ENCODE measurements at places on chromosomes 4 and X.
A peak's percentile ranks its signal among the peaks of the same experiment; 100 is the strongest.

GRCh38 chr4:31106419-31106818, 386.2 kb downstream of the PCDH7 start:
- DNase-seq, result no peak

DNA sequence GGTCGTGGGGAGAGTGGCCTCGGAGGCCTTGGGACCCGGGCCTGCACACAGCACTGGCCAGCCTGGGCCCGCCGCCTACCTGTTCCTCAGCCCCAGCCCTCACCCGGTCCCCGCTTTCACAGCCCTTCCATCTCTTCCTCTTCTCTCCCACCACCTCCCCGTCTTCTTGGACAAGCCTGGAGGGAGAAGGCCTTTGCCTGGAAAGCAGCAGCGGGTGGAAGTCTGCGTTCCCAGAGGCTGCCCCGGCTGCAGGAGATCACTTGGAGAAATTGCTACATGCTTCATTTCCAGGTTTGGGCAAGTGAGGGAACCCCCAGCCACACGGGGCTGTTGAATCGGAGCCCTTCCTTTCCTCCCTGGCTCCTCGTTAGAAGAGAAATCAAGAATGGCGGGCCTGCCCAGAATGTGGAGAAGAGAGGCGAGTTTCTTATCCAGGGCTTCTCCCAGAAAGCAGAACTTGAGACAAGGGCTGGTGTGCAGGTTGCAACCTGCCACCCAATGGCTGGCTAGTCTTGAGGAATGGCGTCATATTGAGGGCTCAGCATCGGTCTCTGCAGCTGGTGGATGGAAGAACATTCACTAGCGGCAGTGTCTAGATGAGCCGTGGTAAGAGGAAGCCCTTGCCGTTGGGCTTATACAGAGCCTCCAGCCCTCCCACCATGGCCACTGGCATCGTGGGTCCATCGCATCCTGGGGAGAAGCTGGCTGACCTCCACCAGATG, 1.2 kb upstream of the PDZD4 start:
- DNase-seq, result no peak

DNA sequence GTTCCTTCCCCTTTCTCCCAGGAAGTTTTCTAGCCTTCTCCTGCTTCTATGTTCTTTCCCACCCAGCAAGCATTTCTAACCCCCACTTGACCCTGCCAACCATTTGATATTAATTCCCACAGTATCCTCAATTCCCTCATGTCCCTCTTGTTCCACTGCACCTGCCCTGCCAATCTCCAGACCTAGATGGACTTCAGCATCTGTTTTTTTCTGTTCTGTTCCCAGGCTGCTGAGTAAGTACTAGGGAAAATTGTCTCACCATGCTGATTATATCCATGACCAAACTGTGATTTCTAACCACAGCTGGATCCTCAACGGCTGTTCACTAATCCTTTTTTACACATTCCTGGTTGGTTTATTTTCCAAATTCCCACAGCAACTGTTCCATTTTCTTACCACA, 37.7 kb downstream of the CLCN5 start:
- DNase-seq, result no peak

- DNase-seq, result no peak
These were observed 92.6 kb downstream of the PTPN13 start for GRCh38 chr4:86686741-86687140.

DNA sequence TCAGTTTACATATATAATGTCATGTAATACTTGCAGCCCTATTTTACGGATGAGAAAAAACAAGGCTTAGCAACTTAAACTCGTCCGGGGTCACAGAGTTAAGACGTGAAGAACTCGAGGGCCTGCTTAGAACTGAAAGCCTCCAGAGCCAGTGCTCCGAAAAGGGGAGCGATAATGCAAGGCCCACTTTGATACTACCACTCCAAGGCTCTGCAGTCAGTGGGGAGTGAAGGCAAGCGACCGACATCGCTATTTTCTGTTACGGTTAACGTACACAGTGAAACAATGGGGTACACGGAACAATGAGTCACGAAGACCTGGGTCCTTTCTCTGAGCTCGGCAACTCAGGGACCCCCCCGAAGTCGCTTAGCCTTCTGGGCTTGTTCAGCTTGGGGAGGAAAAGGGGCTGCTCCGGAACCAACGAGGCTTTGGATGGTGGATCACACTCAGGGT, 965 bp downstream of the PPA2 start:
- no peak for DNase-seq

DNA sequence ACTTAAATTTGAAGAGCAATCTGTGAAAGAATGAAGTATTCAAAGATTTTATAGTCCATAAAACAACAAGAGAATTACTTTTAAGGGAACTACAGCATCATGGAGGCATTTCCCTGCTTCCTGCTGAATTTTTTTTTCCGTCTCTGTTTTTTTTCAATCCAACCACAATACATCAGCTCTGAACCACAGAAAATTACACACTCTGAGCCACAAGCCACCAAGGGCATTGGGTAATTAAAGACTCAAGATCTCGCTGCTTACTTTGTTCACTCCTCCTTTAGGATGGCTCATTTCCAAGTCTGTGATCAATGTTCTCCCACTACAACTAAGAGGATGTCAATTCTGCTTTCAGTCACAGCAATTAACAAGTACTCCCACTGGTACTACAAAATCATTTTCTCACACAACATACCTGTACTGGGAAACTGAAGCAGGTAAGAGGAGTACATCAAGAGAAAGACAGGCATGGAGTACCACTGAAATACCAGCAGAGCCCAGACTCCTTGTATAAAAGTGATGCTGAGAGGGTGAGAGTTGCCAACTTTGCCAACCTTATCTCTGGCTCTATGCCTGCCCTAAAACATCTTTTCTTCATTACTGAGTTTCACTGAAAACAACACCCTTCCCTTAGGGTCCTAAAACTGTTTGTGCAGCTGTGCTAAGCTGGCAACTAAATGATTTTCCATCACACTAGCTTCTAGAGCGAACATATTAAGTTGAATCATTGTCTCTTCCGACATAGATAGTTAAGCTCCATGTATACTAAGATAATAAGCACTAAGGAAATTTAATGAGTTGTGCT, 105.8 kb upstream of the MAGEB18 start:
- DNase-seq, result no peak

DNA sequence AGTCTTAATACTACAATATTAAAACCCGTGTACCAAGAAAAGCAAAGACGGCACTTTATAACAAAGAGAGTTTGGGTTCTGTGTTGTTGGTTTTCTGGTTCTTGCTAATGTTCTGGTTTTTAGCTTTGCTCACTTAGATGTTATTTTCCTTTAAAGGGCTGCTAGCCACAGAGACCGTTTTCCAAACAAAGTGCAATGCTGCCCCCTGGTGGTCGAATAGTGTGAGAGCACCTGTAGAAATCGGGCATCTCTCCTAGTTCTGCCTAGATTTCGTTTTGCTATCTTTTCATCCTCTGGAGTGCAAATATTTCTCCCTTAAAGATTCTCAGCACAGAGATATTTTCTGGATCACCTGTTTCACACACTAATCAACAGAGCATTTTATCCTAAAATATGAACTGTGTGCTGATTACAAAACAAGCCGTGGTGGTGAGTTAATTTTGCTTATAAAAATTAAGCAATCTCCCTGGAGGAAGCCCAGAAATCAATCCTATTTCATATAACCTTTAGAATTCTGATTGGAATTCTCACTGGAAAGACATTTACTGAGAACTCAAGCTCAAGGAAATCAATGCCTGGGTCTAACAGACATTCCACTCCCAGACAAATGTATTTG, 334.5 kb upstream of the NOCT start:
- peak; percentile 53 for DNase-seq

Measured in activated CD8-positive, alpha-beta memory T cell treated with anti-CD3 and anti-CD28 coated beads for 1 hour (primary cell).